ENCODE measurements at places on chromosomes 1 and 21.

GRCh38 chr1:225876900-225877510 is 5.2 kb downstream of the TMEM63A start:
- DNase-seq: no peak

GRCh38 chr1:192445241-192445640 is 128.4 kb downstream of the RGS21 start:
- DNase-seq: no peak

DNA sequence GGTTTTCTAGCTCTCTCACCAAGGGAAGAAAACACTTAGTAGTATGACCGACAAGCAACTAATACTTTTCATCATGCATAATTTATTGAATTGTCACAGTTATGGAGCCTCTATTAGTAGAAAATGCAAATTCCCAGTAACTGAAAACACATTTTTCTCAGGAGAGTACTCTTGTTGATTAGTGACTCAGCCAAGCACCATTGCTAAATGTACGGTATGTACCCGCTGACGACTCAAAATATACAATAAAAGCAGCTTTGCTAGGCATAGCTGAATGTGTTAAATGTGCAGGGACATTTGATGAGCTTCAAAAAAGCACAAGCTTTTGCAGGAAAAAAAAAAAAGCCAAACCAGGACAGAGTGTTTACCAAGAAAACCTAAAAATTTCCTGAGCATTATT is 63.9 kb downstream of the WDR64 start:
- no peak for DNase-seq

- DNase-seq: no peak
Observed at GRCh38 chr1:243733670-243734307, 116.3 kb downstream of the AKT3 start.

DNA sequence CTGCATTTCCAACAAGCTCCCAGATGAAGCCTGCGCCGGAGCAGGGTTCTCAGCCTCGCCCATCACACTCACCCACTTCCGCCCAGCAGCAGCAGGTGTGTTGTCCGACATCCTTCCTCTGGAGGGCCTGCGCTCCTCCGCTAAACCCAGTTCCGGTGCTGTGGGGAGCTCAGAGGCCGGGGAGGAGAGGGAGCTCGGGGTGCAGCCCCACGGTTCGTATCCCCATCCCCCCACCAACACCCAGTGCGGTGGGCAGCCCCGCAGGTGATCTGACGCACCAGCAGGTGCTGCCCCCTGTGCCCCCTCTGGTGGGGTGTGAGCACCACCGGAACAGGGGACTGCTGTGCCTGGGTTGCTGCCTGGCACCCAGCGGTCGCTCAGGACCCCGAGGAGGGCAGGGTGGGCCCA is 3.4 kb upstream of the PEX10 start:
- peak; percentile 62 for DNase-seq

DNA sequence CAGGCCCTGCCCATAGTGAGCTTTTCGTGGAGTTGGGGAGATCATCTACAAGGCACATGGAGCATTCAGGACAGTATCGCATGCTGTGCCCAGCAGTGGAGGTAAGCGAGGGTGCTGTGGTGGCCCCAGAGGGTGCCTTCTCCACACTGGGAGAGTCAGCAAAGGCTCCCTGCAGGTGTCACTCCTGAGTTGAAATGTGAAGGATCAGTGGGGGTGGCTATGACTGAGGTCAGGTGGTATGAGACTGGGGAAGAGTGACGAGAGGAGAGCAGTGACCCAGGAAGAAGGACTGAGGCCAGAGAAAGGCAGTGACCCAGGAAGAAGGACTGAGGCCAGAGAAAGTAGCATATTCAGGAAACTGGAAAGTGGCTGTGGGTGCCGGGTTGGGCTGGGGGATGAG is 53.0 kb downstream of the SPAG17 start:
- no peak for DNase-seq

- DNase-seq: no peak
Observed at GRCh38 chr21:41640748-41641509, 125.9 kb downstream of the RIPK4 start.

Measured in CD4-positive, alpha-beta T cell treated with Interleukin-6 at 100 ng/mL for 8 hours (primary cell).